ENCODE measurements at places on chromosomes 7 and 10. TPM values are rescaled to one million over a fixed set of nuclear protein-coding genes. Genes with fewer than 3 reads are reported as not detected.

Gene FEZF1
- not detected for total RNA-seq

Gene TMEM196
- total RNA-seq: not detected

Gene ADAM22
- 1.1 TPM for total RNA-seq

Gene TSPAN33
- total RNA-seq: 10.6 TPM

Gene MCMBP
- total RNA-seq: 158 TPM

Gene HKDC1
- not detected for total RNA-seq

Gene CRCP
- 41.9 TPM for total RNA-seq

Gene BMPER
- total RNA-seq: 0.16 TPM

Gene CCZ1
- 76.3 TPM for total RNA-seq
